ENCODE measurements at places on chromosomes 7 and 10.

DNA sequence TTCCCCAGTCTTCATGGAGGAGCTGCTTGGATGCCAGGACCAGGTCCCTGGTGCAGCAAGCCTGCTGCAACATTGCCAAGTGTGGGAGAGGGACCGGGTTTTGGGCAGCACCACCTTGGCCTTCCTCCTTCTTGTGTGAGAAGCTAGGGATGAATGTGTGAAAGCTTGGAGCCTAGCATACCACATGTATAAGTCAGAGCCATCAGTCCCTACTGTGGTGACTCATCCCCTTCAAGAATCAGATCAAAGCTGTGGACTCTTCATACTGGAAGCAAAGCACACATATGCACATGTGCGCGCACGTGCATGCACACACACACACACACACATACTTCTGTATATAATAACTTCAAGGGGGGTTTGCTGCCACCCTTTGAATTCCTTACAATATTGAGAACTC lies 527.8 kb downstream of the LRMDA start:
- peak; percentile 37 for DNase-seq

DNA sequence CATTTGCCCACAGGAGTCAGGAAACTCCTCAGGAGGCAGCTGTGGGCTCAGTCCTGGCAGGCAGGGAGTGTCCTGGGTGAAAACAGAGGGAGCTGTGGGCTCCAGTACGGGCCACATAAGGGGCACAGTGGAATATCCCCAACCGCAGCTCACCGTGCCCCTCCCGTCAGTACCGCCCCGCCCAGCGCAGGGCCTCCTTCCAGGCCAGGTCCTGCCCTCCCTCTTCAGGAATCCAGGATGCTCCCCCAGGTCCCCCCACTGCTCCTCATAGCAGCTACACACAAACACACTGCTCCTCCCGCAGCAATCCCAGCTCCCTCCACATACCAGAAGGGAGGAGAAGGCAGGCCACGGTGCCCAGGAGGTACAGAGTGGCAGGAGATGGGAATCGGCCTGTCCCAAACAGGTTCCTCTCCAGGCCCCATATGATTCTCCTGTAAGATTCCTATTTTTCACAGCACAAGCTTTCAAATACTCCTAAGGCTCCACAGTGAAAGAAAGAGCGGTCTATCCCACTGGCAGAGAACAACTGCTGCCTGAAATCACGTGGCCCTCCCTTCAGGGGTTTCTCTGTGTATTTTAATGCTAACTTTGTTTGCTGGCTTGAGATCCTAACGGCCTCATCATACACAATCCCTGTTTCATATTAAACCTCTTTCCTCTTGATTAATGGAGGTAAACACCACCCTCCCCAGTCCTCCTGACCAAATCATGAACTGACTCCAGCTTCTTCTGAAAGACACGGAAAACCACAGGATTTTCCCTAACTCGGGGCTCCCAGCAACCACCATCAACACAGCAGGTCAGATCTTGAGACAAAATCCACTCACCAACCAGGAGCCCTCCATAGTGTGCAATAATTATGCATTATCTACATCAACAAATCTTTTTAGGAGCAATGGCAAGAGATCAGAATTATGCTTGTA lies 178.7 kb downstream of the TNS3 start:
- DNase-seq: no peak

- no peak for DNase-seq
Observed at GRCh38 chr7:95056107-95056739, 148.8 kb downstream of the PPP1R9A start.

DNA sequence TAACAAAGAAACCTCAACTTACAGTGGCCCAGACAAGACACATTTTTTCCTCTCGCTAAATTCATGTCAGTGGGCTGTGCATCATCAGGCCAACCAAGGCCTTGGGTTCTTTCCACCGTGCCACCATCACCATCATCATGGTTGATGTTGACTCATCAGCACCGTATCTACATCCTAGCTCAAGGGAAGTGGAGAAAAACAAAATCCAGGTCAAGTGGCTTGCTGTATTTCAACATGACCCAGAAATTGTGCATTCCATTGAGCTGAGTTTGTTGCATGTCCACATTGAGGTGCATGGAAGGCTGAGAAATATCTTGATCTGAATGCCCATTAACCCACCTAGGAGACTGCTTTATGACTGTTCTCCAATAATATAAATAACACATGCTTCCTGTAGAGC lies 312.4 kb upstream of the CDC14C start:
- no peak for DNase-seq

DNA sequence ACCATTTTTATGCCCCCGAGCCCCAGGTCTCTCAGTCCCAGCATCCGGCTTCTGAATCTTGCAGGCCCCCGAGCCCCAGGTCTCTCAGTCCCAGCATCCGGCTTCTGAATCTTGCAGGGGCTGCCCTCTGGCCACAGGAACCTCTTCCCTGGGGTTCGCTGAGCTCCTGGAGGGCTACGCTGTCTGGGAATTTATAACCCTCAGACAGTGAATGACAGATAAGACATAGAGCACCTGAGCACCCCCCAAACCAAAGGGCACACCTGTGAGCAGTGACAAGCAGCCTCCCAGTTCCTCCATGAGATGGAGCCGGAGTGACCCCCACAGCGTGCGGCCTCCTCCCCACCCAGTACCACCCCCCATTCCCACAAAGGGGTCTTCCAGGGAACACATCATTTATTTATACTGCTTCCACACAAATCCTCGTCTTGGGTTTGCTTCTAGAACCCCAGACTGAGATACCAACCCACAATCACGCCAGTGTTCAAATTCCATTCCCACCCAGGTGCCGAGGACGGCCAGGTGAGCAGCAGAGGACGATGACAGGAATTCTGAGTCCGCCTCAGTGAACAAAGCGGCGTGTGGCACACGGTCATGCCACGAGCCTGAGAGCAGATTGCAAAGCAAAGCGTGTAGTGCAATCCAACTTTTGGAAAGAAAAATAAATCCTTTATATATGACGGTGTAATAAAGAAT lies 57.7 kb upstream of the FAM20C start:
- no peak for DNase-seq

- DNase-seq: no peak
Observed at GRCh38 chr7:83005410-83005809, 157.3 kb downstream of the PCLO start.

DNA sequence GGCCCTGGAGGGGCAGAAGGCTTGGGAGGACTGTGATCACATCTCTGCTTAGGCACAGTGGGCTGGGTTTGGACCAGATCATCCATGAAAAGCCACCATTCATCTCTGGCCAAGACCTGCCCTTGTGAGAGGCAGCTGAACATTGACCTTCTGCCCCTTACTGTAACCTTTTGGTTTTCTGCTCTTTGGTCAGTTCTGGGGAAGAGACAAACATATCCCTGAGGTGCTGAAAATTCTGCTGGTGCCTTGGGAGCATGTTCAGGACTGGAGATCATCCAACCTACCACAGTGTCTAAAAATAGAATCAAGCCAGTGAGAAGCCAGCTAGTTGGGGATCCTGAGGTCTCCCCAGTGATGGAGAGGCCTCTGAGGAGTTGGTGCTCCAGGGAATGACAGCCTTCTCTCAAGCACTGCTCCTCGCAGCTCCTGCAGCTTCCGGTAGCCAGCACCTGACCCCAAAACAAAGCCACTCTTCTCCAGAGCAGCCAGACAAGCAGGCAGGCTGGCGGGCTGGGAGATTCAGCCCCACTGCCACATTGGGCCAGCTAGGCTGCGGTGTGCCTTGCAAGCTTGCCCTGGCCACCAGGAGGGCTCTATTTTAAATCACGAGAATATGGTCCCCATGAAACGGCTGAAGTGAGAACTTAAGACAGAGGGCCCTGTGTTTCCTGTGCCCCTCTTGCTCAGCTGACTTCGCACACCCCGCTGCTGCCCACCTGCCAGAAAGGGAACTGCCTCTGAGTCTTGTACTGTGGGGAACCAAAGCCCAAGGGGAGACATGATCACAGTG lies 37.8 kb upstream of the UBE2H start:
- no peak for DNase-seq

GRCh38 chr10:89699581-89700064 lies 1.8 kb upstream of the KIF20B start:
- no peak for DNase-seq

- no peak for DNase-seq
Observed at GRCh38 chr10:96651998-96652431, 65.2 kb upstream of the TM9SF3 start.

DNA sequence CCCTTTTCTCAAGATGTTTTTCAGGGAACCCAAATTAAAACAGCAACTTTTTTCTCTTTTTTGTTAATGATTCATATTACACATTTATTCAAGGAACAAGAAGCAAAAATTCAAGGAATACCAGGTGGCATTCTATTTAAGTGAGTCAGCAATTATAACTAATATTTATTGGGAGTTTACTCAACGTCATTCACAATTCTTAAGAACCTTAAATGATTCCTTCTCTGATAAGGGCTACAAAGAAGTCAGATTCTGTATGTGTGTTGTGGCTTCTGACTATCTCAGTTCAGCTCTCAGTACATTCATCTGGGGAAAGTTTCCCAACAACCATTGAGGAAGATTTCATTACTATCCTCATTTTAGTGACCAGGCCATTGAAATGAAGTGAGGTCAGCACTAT lies 470.7 kb upstream of the AKR1E2 start:
- DNase-seq: no peak

DNA sequence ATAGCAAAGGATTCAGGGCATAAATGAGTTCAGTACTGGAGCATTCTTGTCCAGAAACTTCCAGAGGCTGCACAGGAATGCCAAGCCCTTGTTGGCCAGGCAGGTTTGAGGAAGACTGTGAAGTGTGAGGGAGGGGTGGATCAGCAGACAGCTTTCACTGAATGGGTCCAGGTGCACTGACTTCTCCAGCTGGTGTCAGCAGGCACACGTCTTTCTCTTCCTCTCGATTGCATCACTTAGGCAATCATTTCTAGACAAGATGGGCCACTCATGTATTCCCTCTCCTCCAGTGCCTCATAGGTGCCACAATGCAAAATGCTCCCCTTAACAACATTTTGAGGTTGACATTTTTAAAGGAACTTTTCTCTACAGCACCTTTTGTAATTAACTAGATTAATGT lies 15.6 kb upstream of the PLEKHS1 start:
- no peak for DNase-seq

- no peak for DNase-seq
Observed at GRCh38 chr7:137203351-137203750, 140.2 kb downstream of the PTN start.

GRCh38 chr10:33288127-33288526 lies 46.3 kb downstream of the NRP1 start:
- DNase-seq: no peak

GRCh38 chr7:128770233-128770632 lies 5.4 kb downstream of the OPN1SW start:
- DNase-seq: no peak

DNA sequence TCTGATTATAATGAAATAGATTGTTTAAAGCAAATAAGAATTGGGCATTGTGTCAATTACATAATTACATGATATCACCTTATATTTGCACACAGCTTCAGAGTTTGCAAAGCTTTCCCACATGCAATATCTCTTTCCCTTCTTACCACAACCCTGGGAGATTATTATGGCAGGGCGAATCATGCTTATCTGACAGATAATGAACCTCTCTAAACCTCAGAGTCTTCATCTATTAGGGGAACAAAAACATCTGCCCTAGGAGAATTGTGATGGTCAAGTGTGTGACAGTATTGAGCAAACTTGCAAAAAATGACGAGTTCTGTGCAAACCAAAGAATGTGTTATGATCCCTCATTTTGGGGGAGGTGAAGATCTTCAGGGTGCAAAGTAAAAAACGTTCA lies 90.0 kb downstream of the MYOF start:
- no peak for DNase-seq

- DNase-seq: no peak
Observed at GRCh38 chr10:102421507-102421756, 796 bp downstream of the FBXL15 start.

GRCh38 chr10:67036808-67037207 lies 111.0 kb downstream of the LRRTM3 start:
- DNase-seq: no peak

GRCh38 chr7:120981888-120982615 lies 6.5 kb upstream of the CPED1 start:
- DNase-seq: no peak

DNA sequence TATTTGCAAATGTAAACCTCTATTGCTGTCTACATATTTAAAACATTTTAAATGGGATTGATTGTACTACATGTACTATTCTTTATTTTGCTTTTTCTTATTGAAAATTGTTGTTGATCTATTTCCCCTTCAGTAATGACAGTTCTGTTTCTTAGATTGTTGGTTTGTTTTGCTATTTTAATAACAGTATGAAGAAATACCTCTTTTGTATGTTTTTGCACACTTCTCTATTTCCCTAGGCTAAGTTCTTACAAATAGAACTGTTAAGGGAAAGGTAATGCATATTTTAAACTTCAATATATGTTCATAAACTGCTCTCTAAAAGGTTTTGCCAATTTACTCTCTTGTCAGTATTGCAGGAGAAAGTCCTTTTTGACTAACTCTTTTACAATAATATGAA lies 195.0 kb upstream of the PRPS1L1 start:
- DNase-seq: no peak

DNA sequence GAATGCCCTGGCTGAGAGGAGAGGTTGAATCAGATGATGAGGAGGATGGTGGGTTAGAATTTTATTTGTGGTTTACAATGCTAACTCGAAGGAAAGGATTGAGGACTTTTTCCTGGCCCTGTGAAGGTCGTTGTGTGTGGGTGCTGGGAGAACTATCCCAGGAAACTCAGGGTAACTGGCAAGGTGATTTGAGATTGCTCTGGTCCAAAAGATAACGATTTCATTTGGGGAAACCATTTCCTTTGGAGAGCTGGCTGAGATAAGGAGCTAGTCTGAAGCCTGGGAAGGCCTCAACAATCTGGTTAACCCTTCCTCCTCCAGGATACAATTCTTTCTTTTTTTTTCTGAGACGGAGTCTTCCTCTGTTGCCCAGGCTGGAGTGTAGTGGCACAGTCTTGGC lies 33.0 kb downstream of the HK1 start:
- DNase-seq: no peak

DNA sequence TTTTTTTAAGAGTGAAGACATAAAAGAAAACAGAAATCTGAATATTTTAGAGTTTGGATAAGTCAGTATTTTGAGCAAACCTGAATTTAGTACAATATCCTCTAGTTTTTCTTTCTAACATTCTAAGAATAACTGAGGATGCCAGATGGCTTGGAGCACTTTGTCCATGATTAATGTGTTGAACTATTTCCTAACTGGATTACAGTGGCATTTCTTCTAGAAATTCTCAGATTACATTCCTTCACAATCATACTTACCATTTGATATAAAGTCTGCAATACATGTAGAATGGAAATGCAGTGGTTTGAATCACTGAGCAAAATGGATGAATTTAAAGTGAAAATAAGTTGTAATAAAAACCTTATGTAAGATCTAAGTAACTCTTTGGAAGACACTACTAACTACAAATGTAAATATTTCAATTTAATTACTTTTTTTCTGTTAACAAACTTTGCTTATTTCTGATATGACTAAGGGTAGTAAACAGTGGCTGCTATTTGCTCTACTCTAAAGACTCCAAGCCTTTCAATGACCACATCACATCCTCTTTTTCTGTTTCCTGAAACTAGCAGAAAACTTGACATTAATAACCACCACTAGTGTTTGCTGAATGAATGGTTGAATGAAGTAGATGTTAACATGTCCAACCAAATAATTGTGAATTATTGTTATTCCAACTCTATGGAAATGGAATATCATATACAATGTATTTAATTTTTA lies 102.8 kb downstream of the PRKG1 start:
- no peak for DNase-seq
